ENCODE measurements at places on chromosomes 12 and 14.
A peak's percentile ranks its signal among the peaks of the same experiment; 100 is the strongest.

GRCh38 chr14:31170411-31170810, 37.2 kb downstream of the HECTD1 start:
- DNase-seq: no peak

DNA sequence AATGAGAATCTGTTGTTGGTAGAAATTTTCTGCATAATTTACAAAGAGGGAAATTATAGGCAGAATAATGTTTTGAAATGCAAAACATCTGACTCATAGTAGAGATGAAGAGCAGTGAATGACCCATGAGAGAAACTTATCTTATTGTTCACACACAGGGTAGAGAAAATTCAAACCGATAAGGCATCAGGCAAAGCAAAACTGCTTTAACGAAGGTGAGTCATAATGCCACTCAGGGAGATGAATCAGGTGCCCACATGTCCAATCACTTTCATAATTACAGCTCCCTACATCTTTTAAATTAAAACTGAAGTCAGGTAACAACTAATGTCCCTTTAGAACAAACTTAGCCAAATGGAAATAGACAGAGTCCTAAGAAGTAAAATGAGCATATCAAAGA, 265.6 kb upstream of the GARIN6 start:
- DNase-seq: no peak

DNA sequence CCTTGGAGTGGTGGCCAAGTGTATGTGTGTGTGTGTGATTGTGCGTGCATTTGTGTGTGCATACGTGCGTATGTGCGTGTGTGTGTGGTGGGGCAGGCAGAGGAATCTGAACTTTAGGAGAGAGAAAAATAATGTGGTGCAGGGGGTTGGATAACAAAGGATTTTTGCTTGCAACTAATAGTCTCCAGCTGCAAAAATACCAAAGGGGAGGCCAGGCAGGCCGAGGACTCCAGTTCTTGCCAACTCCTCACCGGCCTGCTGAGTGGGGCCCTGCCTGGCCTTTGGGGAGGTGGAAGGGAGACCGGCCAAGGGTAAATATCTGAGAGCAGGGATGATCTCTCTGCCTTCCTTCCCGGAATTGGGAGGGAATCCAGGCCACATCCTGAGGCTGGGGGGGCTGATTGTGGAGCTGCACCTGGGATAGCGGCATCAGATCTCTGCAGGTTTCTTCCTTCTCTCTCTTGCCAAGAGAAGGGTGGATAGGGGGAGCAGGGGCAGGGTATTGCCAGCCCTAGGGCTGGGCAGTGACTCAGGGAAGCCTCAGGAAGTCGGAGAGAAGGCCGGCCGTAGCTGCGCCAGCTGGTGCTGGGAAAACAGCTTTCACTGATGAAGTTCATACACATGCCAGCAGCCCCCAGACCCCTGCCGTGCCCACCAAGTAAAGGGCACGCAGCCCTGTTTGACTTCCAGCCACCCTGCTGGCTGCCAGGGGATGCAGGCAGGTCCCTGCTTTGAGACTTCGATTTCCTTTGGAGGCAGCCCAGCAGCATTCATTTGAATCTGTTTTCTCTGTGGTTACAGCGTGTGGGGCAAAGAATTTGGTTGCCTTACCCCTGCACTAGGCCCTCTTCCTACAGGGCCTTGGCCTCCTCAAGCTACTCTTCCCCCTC, 4.6 kb upstream of the LRP1-AS start:
- peak; percentile 98 for DNase-seq

- no peak for DNase-seq
Measured at GRCh38 chr14:64987438-64987767, 708 bp downstream of the FNTB start.

DNA sequence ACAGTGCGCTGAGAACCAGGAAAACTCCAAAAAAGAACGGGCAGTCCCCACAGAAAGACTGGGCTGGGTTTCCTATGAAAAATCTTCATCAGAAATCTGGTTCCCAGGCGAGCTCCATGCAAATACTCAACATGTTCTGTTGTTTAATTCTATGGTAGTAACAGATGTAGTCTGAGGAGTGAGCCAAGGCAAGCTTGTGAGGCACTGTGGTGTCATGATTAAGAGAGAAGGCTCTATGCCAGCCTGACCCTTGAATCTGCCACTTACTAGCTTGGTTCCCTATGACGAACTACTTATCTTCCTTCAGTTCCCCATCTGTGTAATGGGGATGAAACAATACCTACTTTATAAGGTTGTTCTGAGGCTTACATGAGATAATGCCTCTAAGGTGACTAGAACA, 10.7 kb downstream of the POMT2 start:
- DNase-seq: no peak

DNA sequence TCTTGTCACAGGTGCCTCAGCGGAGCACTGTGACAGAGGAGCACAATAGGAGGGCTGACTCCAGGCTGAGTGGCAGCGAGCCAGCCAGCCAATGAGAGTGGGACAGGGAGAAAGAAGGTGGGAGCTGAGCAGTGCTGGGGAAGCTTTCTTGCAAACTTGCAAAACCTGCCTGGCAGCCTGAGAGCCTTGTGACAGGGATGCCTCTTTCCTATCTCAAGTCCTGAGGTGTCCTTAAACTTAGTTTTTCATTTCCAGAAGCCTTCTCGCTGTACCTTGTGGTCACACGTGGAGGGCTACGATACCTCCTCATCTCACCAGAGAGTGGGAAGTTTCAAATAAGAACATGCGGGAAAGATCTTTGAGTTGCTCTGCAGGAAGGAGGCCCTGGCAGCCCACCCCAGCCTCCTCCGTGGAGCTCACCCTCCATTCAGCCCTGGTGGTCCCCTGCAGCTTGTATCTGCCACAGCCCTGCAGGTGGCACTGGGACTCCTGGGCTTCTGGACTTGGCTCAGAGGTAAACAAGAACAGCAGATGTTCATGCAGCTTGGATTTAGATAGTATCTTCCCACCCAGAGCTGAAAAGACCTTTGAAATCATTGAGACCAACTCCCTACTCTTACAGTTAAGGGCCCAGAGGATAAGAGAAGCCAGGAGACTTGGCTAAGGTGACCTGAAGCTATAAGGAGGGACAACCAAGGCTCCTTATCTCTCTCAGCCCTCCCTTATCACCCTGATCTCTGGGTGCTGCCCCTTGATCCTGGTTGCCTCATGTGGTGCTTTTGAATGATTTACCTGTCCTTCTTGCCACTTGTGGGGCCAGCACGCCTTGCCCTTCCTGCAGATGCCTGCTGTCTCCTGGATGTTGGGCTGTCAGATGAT, 153.5 kb upstream of the MAX start:
- no peak for DNase-seq

- DNase-seq: peak; percentile 24
Measured at GRCh38 chr12:105741786-105742566, 396.8 kb downstream of the NUAK1 start.

GRCh38 chr12:48459259-48459658, 13.1 kb upstream of the ANP32D start:
- DNase-seq: no peak

GRCh38 chr12:91885851-91886731, 259.6 kb downstream of the BTG1 start:
- DNase-seq: no peak

DNA sequence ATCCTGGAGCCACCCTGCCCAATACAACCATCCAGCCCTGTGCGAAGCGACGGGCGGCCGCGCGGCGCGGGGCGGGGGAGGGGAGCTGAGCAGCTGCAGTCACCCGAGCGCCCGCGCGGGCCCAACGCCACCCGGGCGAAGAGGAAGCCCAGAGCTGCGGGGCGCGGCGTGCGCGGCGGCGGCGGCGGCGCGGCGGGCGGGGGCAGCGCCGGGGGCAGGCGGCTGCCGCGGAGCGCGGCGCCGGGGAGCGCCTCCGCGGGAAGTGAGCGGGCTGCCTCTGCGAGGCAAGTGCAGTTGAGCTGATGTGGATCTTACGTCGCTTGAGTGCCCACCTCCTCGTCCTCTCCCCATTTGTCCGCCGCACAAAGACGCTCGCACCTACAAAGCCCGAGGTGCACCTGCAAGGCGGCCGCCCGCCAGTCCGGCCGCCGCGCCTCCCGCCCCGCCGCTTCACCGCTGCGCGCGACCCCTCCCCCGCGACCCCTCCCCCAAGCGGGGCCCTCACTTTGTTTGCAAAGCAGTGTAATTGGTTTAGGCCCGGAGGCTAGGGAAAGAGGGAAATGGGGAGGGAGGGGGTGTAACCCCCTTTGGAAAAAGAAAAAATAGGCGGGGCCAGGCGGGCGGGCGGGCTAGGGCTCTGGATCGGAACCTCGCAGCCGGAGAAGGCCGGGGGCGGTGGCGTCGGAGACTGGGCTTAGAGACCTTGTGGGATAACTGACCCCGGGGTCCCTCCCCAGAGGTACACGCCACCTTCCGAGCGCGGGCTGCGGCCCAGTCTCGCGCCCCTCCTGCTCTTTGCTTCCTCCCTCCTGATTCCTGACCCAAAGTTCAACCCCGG, at the start of the genes FOXA1 and TTC6:
Gene FOXA1 (minus strand): TSS at position 279 of the 838 bp plus-strand sequence. CDS start 277 bp downstream, at position 2.
Gene TTC6 (plus strand): TSS at position 659 of the 838 bp plus-strand sequence. CDS start 26,436 bp downstream, outside the sequence.
- no peak for DNase-seq

GRCh38 chr12:91978143-91978542, 167.5 kb downstream of the BTG1 start:
- no peak for DNase-seq

GRCh38 chr12:130672089-130672820, 43.8 kb downstream of the RIMBP2 start:
- no peak for DNase-seq

Data from smooth muscle cell of the brain vasculature (primary cell).